ENCODE measurements at places on chromosomes 6 and 20.
A peak's percentile ranks its signal among the peaks of the same experiment; 100 is the strongest.

DNA sequence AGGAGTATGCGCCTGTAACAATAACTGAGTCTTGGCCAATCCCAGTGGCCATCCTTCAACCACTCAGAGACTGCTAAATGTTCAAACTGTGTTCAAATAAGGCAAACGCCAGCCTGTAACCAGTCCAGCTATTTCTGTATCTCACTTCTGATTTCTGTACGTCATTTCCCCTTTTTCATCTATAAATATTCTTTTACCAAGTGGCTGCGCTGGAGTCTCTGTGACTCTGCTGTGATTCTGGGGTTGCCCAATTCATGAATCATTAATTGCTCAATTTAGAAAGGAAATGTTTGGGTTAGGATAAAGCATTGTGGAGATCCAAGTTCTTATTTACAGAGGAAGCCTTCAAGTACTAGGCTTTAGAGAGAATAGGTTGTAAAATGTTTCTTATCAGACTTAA, 89.8 kb upstream of the UST start:
- DNase-seq: peak; percentile 83

DNA sequence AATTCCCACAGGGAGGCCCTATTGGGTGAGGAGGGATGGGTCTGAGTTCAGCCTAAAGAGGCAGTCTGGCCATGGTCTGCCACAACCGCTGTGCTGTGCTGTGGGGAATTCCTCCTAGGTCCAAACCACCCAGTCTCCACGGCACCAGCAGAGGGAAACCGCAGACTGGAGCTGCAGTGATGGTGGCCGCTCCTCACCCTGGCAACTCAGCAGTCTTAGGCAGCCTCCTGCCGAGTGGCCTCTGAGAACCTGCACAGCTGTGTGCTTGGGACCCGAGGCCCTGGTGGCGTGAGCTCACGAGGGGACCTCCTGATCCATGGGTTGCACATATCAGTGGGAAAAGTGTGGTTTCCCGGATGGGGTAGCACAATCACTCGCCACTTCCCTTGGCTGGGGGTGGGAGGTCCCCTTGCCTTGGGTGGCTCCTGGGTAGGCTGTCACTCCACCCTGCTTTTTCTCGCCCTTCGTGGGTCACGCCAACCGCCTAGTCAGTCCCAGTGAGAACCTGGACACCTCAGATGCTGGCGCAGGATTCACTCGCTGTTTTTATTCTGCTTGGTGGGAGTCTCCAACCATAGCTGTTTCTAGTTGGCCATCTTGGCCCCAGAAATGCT, 242.2 kb downstream of the CDH26 start:
- no peak for DNase-seq

DNA sequence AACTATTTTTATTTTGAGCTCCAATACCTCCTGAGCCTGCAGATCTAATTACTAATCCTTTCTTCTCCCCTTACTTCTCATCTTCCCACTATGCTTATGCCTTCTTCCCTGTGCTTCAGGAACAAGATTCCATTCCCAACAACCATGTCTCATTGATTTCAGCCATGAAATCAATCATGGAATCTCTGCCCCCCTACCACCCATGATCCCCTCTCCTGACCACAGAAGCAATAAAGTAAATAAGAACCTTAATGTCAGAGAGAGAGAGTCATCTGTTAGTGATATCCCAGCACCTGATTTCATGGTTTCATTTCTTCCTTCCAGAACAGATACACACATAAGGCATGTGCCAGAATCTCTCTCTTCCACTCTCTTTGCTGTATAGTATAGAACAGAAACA, 339.7 kb upstream of the KCNQ5 start:
- no peak for DNase-seq

- peak; percentile 84 for DNase-seq
Observed at GRCh38 chr20:25022680-25023079, 30.1 kb upstream of the APMAP start.

GRCh38 chr20:22495789-22496188, 88.6 kb downstream of the FOXA2 start:
- no peak for DNase-seq
